ENCODE measurements at places on chromosomes 11 and 22. TPM values are rescaled to one million over a fixed set of nuclear protein-coding genes. Genes with fewer than 3 reads are reported as not detected.

Gene HTR3A
- not detected for total RNA-seq

Gene APOC3
- total RNA-seq: not detected

Gene PDGFB
- 0.14 TPM for total RNA-seq

Gene NELL1
- not detected for total RNA-seq

Gene NUDT8
- 3.1 TPM for total RNA-seq

Gene FAT3
- 0.14 TPM for total RNA-seq

Gene PIH1D2
- total RNA-seq: 1.5 TPM

Gene HEPN1
- total RNA-seq: not detected

Gene INS
- not detected for total RNA-seq

Gene C11orf65
- total RNA-seq: 0.83 TPM

Gene NXPE4
- not detected for total RNA-seq

Gene APOL6
- total RNA-seq: 32.1 TPM

Gene PPP2R5B
- 11.2 TPM for total RNA-seq

Gene GRAP2
- not detected for total RNA-seq

Gene RAG1
- total RNA-seq: 0.18 TPM

Gene TRIM64
- total RNA-seq: not detected

Gene DTX4
- 3.6 TPM for total RNA-seq

Gene CASP12
- total RNA-seq: not detected

Gene NPAS4
- not detected for total RNA-seq

Gene TCN1
- not detected for total RNA-seq

Gene SPI1
- total RNA-seq: not detected

Gene NPAT
- 7.7 TPM for total RNA-seq

Gene GAL
- not detected for total RNA-seq

Gene BRSK2
- 0.14 TPM for total RNA-seq

Gene RNF215
- total RNA-seq: 26.2 TPM

Gene FBLN1
- total RNA-seq: 118 TPM

Gene NCAM1
- total RNA-seq: 0.28 TPM

Gene GPR83
- total RNA-seq: under 0.01 TPM

Gene C11orf98
- total RNA-seq: 43.3 TPM

Gene MS4A15
- total RNA-seq: not detected

Gene TSSC4
- total RNA-seq: 54.8 TPM

Gene CCDC73
- not detected for total RNA-seq

Gene CASP1
- 29.3 TPM for total RNA-seq

Gene MAJIN
- total RNA-seq: not detected

Gene KCNQ1
- total RNA-seq: not detected
